ENCODE measurements at places on chromosomes 1 and 21. TPM values are rescaled to one million over a fixed set of nuclear protein-coding genes. Genes with fewer than 3 reads are reported as not detected.

GRCh38 chr1:205239078-205239477 is 11.3 kb downstream of the TMCC2 start:
- peak; percentile 30 for DNase-seq

DNA sequence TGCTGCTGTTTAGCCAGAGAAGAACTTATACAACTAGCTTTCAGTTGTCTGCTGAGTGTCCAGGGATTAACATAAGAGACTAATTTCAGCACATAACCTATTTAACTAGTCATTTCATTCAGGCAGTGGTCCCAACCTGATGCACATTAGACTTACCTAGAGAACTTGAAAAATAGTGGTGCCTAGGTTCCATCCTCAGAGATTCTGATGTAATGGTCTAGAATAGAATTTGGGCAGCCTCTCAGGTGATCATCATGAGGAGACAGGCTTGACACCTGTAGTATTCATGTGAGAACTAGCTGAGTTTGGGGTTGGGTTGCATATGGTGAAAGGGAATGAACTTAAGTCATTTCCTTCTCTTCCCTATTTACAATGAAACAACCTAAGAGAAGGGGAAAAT is 24.8 kb downstream of the CNST start:
- DNase-seq, result no peak

GRCh38 chr1:219657186-219657585 is 44.3 kb upstream of the ZC3H11B start:
- DNase-seq, result no peak

GRCh38 chr21:21286170-21286798 is 288.1 kb downstream of the NCAM2 start:
- no peak for DNase-seq

DNA sequence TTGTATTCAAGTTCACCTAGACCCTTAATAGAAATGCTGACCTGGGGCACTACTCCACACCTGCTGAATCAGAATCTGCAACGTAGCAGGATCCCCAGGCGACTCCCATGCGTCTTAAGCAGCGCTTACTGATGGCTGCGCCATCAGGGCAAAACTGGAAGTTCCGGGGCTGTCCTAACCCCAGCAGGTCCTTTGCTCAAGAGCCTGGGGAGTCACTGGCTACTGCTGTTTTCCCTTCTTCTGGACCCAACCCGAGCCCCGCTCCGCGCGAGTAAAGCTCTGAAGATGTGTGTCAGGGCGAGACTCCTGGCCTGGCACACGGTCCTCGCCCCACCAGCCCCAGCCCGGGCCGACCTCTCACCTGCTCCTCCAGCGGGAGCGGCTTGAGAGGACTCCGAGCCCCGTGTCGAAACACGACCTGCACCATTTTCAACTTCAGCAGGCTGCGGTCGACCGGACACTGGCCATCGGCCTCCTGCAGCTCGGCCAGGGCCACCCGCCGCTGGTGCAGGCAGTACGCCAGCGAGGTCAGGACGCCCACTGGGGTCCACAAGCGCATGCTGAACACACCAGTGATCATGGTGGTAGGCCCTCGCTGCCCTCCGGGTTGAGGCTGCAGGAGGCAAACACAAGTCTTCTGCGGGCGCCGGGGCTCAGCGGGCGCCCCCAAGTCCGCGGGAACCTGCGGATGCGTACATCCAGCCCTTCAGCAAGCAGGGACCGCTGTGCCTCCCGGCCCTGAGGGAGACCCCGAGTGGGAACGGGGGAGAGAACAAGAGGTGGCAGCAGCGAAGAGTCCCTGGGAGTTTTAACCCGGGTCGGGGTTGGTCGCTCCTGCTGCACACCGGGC is 630 bp downstream of the ACP6 start:
- DNase-seq, result peak; percentile 84

DNA sequence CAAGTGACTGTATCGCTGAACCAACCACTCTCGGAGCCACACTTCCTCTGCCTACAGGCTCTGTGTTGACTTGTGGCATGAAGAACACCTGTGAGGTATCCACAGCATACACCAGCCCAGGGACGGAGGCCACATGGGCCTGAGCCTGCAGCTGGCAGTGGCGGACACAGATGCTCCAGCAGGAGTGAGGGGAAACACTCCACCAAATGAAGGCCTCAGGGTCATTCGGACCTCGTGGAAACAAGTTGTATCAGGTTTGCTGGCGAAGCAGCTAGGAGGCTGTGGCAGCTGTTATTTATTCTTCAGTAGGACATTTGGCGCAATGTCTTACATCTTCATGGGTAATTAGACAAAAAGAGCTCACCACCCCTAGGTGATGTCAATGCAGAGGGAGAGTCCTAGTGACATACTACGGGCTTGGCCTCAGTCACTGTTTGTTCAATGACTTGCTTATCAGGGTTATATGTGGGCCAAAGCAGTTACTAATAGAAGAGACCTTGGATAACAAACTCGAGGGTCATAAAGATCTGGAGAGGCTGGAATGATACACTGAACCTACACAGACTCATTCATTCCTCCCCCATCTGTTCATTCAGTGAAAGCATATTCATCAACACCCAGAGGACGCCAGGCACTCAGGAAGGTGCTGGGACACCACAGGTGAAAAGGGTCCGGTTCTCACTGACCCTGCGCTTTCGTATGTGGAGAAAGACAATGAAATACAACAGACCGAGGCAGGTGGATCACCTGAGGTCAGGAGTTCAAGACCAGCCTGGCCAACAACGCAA is 11.6 kb upstream of the ETS2 start:
- no peak for DNase-seq

- peak; percentile 84 for DNase-seq
These were observed at the start of gene MAP3K7CL for GRCh38 chr21:29130270-29130969. Gene MAP3K7CL, plus strand, starts transcription at chr21:29130644. Its CDS starts 2,701 bp downstream, at chr21:29133345.

- DNase-seq, result no peak
These were observed 10.6 kb downstream of the PPP1R15B start for GRCh38 chr1:204400882-204401510.

GRCh38 chr1:40385437-40386358 is 12.2 kb downstream of the SMAP2 start:
- no peak for DNase-seq

DNA sequence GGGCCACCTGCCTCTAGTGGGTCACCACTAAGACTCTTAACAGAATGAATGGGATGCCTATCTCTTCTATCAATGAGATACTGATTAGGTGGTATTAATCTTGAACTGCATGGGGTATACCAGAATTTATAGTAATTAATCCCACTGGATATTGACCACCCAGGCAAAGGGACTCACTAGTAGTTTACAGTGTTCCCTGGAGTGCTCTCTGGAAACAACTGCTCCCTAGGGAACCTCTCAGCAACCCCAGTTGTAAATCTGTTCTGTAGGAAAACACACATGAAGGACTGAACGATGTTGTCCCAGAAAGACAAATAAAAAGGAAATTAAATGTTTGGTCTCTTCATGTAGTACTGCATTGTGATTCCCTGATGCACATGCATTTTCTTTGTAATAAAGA is 430.5 kb downstream of the HLX start:
- no peak for DNase-seq

The ZFP69B gene
- 2.4 TPM for total RNA-seq

The HEYL gene
- total RNA-seq, result 26.3 TPM

The S100A2 gene
- 1.8 TPM for total RNA-seq

The ZNF692 gene
- 20.7 TPM for total RNA-seq

The UBE2U gene
- not detected for total RNA-seq

The HRNR gene
- total RNA-seq, result not detected

The CFAP126 gene
- total RNA-seq, result not detected

The LCE1A gene
- total RNA-seq, result not detected

The OR2L2 gene
- 0.51 TPM for total RNA-seq
